IPS DF 19.7 (cell line): ENCODE measurements at places on chromosomes 4 and X.

- no peak for DNase-seq
Observed at GRCh38 chr4:43932448-43932847, 516.2 kb downstream of the KCTD8 start.

- no peak for DNase-seq
Observed at GRCh38 chrX:101749436-101749835, 89.8 kb upstream of the ARMCX2 start.

DNA sequence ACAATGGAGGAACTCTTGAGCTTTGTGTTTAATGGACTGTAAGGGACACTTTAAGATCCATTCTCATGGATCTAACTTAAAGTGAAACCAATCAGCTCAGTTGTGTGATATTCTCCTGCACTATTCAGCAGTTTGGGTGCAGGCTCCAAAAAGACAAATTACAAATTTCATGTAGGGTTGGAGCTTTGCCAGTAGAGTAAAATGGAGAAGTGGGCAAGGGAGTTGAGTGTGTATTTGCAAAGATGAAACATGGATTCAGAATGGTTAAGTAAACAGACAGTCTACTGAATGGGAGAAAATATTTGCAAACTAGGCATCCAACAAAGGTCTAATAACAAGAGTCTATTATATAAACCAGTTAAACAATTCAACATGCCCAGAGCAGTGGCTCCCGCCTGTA is 21.2 kb upstream of the MID2 start:
- no peak for DNase-seq

- no peak for DNase-seq
Observed at GRCh38 chr4:111773858-111774257, 371.4 kb upstream of the FAM241A start.

DNA sequence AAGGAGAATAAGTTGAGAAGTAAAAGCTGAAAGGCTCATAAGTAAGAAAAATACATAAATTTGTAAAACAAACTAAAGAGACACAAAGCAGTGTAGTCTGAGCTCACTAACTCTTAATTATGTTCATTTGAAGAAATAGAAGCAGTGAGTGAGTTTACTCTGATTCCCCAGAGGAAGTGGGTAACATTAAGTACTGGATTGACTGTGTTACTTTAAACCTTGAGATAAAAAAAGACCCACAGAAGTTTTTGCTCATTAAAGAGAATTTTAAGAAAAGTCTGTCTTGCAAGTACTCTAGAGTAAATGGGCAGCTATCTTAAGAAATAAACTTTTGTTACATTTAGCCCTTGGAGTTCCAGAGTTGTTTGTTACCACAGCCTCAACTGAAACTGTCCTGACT is 2466.9 kb downstream of the PCDH7 start:
- DNase-seq: no peak

GRCh38 chr4:31349907-31350306 is 629.7 kb downstream of the PCDH7 start:
- no peak for DNase-seq

DNA sequence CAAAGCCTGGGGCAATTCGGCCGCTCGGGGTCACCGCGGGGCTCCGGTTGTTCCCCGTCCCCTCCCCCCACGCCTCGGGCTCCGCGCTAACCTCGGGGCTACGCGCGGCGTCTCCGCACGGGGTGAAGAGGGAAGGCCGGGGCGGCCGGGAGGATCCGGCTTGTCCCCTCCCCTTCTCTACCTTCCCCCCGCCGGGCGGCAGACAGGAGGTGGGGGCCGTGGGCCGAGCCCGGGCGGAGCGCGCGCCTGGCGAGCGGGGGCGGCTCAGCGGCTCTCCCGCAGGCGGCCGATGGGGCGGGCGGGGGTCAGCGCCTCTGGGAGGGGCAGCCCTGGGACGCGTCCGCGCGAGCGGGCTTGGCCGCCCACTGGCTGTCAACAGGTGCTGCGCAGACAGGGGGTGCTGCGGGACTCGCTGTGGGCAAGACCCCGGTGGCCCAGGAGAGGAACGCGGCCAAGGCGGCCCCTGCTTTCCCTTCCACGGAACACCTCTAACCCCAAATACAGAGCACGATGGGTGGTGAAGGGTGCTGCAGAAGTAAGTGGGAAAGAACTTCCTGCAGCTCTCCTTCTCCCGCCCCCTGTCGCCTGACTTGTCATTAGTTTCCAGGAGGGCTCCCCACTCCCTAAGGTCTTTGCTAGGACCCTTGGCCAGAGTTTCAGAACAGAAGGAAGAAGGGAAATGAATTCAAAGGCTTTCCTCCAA is at the start of gene PDGFC:
PDGFC (minus strand) TSS at position 124 of the 703 bp plus-strand sequence. CDS start 896 bp downstream, outside the sequence.
- no peak for DNase-seq

- no peak for DNase-seq
Observed at GRCh38 chrX:113297437-113297836, 456.8 kb upstream of the AMOT start.

- DNase-seq: no peak
Observed at GRCh38 chr4:154984148-154984547, 203.1 kb downstream of the RBM46 start.

DNA sequence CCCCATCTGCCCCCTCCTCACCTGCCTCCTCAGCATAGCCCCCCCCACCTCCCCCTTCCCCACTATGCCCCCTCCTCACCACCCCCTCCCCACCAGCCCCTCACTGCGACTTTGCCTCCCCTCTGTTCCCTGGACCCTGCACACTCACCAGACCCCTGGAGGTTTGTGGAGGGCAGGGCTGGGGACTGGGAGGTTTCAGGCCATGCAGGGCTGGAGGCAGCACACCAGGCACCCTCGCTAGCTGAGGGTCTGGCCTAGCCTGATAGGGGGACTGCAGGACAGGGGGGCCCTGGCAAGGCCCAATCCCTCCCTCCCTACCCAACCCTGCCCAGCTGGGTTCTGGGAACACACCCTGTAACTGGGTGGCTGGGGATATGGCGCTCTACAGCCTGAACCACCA is 28.0 kb downstream of the TACC3 start:
- no peak for DNase-seq

GRCh38 chr4:12928751-12929150 is 555.4 kb downstream of the RAB28 start:
- DNase-seq: no peak

GRCh38 chr4:6267573-6267972 is 2.1 kb upstream of the WFS1 start:
- no peak for DNase-seq

DNA sequence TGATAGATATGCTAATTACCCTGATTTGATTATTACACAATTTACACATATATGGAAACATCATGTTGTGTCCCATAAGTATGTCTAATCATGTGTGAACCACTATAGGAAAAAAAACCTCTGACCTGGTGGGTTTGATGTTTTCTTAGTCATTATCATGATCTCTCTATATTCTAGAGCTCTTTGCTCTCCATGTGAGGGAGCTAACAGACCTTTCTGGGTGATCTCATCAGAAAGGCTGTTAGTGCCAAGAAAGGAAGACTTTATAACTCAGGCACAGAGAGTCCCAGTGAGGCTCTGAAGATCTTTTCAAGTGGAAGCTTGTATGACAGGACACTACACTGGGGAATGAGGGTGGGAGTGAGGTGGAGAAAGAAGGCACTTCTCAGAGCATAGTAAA is 527.7 kb upstream of the MAGEB2 start:
- DNase-seq: no peak

DNA sequence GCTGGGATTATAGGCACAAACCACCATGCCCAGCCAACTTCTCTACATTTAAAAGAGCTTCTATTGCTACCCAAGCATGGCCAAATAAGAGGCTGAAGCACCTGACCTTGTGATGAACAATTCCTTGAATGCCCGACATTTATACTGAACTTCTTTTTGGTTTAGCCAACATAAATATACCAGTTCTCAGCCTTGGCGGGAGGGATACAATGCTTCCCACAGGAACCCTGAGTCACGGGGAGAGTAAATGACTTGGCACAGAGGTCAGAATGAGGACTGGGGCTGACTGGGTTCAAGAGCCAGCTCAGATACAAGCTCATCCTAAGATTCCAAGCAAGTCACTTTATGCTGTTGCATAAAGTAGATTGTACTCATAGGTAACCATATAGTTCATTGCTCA is 6.1 kb downstream of the HOPX start:
- no peak for DNase-seq

- DNase-seq: peak; percentile 96
Observed at GRCh38 chrX:1925053-1925481, 310.2 kb downstream of the ASMT start.
